ENCODE measurements at places on chromosomes 13 and 19. TPM values are rescaled to one million over a fixed set of nuclear protein-coding genes. Genes with fewer than 3 reads are reported as not detected.

GRCh38 chr13:109255141-109255856 is 531.1 kb downstream of the IRS2 start:
- no peak overlapping the region for H3K4me3 ChIP-seq
- no peaks in the 10 kb centered on the region for H3K36me3 ChIP-seq
- no peaks in the 10 kb centered on the region for H3K4me1 ChIP-seq
- no peaks in the 10 kb centered on the region for H3K27me3 ChIP-seq
- H3K27ac ChIP-seq: no peak overlapping the region

DNA sequence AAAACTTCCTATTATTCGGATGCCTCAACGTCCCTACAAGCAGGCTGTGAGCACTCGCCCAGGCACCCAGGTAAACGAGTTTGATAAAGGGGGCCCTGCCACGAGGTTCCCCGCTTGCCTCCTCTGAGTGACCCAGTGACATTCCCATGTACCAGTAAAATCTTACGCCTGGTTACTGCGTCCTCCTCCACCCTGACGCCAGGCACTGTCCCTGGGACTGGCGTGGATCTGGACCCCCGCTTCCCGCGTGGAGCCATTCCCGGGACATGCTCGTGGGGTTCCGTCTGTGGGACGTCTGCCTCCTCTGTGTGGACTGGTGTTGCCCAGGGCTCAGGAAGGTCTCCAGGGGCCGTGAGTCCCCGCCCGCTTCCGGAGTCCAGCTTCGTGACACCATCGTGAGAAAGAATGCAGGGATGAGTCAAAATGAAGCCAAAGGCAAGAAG is 407 bp upstream of the ZNF550 start:
- H3K27ac ChIP-seq: peak overlapping the region; percentile 82
- no peak for DNase-seq
- H3K36me3 ChIP-seq: no peaks in the 10 kb centered on the region
- H3K4me3 ChIP-seq: peak overlapping the region; percentile 89
- H3K4me1 ChIP-seq: peaks cover 19% of the 10 kb centered on the region

Gene PLPP2
- polyA plus RNA-seq: not detected

Gene LILRB2
- not detected for polyA plus RNA-seq

GRCh38 chr19:38877781-38878574 is at the start of gene RINL:
RINL (minus strand) TSS chr19:38878275; CDS start chr19:38876742, 1,533 bp downstream.
- H3K27me3 ChIP-seq: no peaks in the 10 kb centered on the region
- H3K27ac ChIP-seq: peak within 1 kb of the TSS; percentile 93
- H3K36me3 ChIP-seq: peaks cover 9% of the 10 kb centered on the region
- DNase-seq: peak; percentile 41
- peaks cover 22% of the 10 kb centered on the region for H3K4me1 ChIP-seq

GRCh38 chr13:113616281-113616906 is 31.8 kb downstream of the TFDP1 start:
- no peak overlapping the region for H3K27ac ChIP-seq
- no peaks in the 10 kb centered on the region for H3K4me1 ChIP-seq
- H3K27me3 ChIP-seq: no peaks in the 10 kb centered on the region
- H3K4me3 ChIP-seq: no peak overlapping the region
- H3K36me3 ChIP-seq: no peaks in the 10 kb centered on the region
- DNase-seq: no peak

Gene ZNF66
- 2.6 TPM for polyA plus RNA-seq

Gene WDR88
- 0.15 TPM for polyA plus RNA-seq
